ENCODE measurements at places on chromosomes 7 and 10.
A peak's percentile ranks its signal among the peaks of the same experiment; 100 is the strongest.

GRCh38 chr7:103862302-103863035 is 127.0 kb downstream of the RELN start:
- peaks cover 1% of the 10 kb centered on the region for H3K4me1 ChIP-seq
- H3K27ac ChIP-seq: no peak overlapping the region
- H3K4me3 ChIP-seq: no peak overlapping the region
- no peaks in the 10 kb centered on the region for H3K27me3 ChIP-seq
- H3K36me3 ChIP-seq: no peaks in the 10 kb centered on the region

GRCh38 chr7:31466036-31466435 is 47.9 kb upstream of the ITPRID1 start:
- no peak for DNase-seq
- peaks cover 8% of the 10 kb centered on the region for H3K27me3 ChIP-seq
- H3K4me1 ChIP-seq: no peaks in the 10 kb centered on the region

DNA sequence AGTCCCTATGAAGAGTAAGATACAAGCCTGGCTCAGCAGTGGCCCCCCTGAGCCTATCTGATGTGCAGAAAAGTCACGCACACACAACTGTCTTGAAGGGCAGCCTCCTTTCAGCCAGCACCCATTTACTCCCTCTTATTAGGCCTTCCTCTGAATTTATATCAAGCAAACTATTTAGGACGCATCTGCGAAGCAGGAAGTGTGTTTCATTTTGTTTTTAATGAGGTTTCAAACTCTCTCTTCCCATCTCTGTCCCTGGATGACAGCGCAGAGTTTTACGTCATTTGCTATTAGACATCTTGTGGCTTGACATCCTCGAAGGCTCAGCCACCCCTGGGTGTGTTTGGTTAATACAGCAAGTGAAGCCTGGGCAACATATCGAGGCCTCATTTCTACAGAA is 79.5 kb downstream of the CUX1 start:
- no peaks in the 10 kb centered on the region for H3K27me3 ChIP-seq
- H3K4me3 ChIP-seq: no peak overlapping the region
- no peak for DNase-seq
- peaks cover 6% of the 10 kb centered on the region for H3K36me3 ChIP-seq

DNA sequence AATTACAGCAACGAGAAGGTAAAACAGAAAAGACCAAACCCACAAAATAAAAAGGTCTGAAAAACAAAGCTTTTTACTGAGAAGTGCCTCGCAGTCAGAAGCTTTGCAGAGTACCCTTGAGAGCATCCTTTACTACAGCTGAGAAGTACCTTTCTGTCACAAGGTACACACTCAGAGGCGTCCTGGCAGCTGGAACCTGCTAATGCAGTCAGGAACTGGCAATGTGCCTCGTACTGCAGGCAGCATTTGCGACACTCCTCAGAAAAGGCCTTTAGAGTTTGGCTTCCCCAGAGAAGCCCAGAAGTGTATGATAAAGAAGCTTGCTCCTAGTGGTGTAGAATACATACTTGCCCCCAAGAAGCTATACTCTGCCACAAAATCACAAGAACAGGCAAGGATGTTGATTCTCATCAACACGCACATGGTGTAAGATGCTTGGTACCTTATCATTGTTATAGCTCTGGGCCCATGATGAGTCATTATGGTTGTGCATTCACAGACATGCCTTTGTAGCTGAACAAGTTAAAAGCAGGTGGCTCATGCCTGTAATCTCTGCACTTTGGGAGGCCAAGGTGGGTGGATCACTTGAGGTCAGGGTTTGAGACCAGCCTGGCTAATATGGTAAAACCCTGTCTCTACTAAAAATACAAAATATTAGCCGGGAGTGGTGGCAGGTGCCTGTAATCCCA is 2.0 kb upstream of the GTPBP4 start:
- H3K4me3 ChIP-seq: no peak overlapping the region
- peak overlapping the region; percentile 89 for H3K27ac ChIP-seq
- no peaks in the 10 kb centered on the region for H3K27me3 ChIP-seq
- H3K36me3 ChIP-seq: peaks cover 5% of the 10 kb centered on the region
- DNase-seq: peak; percentile 49

- no peak overlapping the region for H3K4me3 ChIP-seq
- peaks cover 41% of the 10 kb centered on the region for H3K4me1 ChIP-seq
- H3K36me3 ChIP-seq: no peaks in the 10 kb centered on the region
- no peaks in the 10 kb centered on the region for H3K27me3 ChIP-seq
- DNase-seq: no peak
These were observed 22.6 kb upstream of the INPP5A start for GRCh38 chr10:132514821-132515520.

GRCh38 chr7:151644554-151644953 is 124.9 kb upstream of the RHEB start:
- peaks cover 6% of the 10 kb centered on the region for H3K4me1 ChIP-seq
- H3K4me3 ChIP-seq: no peak overlapping the region
- H3K27me3 ChIP-seq: no peaks in the 10 kb centered on the region
- H3K27ac ChIP-seq: no peak overlapping the region
- DNase-seq: no peak

DNA sequence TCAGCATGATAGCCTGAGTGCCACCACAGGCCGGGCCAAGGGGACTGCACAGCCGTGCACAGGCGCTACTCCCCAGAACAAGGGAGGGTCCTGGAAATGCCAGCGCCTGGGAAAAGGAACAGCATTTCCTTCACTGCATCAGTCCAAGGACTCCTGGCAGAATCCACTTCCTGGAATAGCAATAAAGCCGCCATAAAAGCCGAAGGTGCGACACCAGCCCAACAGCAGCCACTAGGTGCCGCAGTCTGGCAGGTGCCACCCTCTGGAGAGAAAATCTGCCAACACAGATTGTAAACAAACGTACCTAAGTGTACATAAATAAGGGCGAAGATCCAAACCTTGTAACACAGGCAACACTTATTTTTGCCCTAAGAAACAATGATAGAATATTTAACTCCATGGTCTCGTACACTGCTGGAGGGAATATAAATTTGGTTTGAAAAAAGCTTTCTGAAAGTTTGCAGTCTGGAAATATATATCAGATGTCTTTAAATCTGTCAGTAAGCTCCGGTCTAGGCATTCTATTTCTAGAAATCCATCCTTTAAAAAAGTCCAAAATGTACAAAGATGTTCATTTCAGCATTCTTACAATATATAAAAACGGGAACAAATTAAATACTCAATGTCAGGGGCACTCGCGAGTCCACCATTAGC is 22.2 kb downstream of the VOPP1 start:
- H3K4me3 ChIP-seq: no peak overlapping the region
- peaks cover 11% of the 10 kb centered on the region for H3K36me3 ChIP-seq
- peaks cover 48% of the 10 kb centered on the region for H3K4me1 ChIP-seq
- no peak for DNase-seq

GRCh38 chr7:77699056-77699455 is 2.8 kb downstream of the RSBN1L start:
- no peak overlapping the region for H3K27ac ChIP-seq
- H3K4me3 ChIP-seq: peak overlapping the region; percentile 92
- DNase-seq: no peak
- peaks cover 9% of the 10 kb centered on the region for H3K4me1 ChIP-seq

DNA sequence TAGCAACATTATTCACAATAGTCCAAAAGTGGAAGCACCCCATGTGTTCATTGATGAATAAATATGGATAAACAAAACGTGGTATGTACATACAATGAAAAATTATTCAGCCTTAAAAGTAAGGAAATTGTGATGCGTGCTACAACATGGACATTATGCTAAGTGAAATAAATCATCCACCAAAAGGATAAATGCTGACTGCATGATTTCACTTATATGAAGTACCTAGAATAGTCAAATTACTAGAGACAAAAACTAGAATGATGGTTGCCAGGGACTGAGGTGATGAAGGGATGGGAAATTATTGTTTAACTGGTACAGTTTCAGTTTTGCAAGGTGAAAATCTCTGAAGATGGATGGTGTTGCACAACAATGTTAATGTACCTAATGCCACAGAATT is 56.6 kb downstream of the THSD7A start:
- no peaks in the 10 kb centered on the region for H3K36me3 ChIP-seq
- H3K27me3 ChIP-seq: no peaks in the 10 kb centered on the region
- no peak for DNase-seq

DNA sequence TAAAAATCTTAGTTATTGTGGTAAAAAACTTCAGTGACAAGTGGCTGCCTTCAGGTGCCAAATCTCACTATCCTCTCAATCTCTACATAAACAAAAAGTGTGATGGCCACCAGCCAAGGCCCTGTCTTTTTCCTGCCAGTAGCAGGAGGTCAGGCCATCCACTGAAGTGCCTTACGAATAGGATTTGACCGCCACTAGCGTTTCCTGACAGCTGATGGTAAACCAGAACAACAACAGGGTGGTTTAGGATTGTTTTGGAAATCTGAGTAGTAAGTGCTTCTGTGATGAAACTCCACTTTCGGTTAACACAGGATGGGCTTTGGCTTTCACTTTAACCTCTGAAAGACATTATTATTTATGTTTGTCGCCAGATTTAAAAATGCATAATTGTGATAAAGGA is 55.7 kb upstream of the OGDHL start:
- peaks cover 5% of the 10 kb centered on the region for H3K36me3 ChIP-seq

DNA sequence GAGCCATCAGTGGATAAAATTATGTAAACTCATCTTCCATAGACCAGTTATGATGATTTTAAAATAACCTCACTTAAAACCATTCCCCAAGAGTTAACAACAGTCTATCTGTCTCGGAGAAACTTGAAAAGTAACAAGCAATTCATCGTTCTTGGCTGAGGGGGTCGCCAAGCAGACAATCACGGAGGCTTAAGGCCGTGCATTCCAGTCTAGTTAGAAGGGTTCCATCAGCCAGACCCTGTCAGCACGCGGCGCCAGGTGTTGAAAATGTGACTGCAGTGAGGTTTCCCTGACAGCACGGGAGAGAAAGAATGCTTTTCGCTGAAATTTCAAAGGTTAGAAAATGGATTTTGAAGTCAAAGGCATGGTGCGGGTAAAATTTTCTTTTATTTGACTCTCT is 1025.0 kb upstream of the CELF2 start:
- DNase-seq: no peak
- no peaks in the 10 kb centered on the region for H3K27me3 ChIP-seq
- no peak overlapping the region for H3K4me3 ChIP-seq
- no peaks in the 10 kb centered on the region for H3K4me1 ChIP-seq
- H3K27ac ChIP-seq: no peak overlapping the region
- H3K36me3 ChIP-seq: no peaks in the 10 kb centered on the region

DNA sequence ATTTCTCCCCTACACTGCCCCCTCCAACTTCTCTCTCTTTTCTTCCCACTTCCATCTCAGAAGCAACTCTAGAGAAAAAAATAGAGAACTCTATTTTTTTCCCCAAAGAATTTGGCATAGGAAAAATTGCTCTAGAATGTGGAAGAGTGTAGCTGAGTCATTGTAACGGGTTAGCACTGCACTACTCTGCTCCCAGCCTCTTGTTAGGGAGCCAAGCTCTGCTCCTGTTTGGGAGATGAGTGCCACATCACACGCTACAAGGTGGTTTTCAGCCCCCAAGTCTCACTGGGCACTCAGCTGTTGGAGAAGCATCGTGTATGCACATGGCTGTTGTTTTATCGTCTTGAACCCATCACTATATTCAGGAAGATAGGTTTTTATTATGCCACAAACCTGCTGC is 136.4 kb downstream of the BMPER start:
- H3K4me1 ChIP-seq: no peaks in the 10 kb centered on the region
- H3K4me3 ChIP-seq: no peak overlapping the region
- no peaks in the 10 kb centered on the region for H3K36me3 ChIP-seq
- DNase-seq: no peak
- H3K27ac ChIP-seq: no peak overlapping the region
- H3K27me3 ChIP-seq: no peaks in the 10 kb centered on the region

GRCh38 chr7:15485998-15486397 is 75.8 kb downstream of the AGMO start:
- no peaks in the 10 kb centered on the region for H3K4me1 ChIP-seq
- no peaks in the 10 kb centered on the region for H3K27me3 ChIP-seq
- no peak overlapping the region for H3K27ac ChIP-seq
- H3K4me3 ChIP-seq: no peak overlapping the region

- H3K27me3 ChIP-seq: no peaks in the 10 kb centered on the region
- H3K4me3 ChIP-seq: no peak overlapping the region
- no peak for DNase-seq
- no peak overlapping the region for H3K27ac ChIP-seq
These were observed 220.7 kb downstream of the ADARB2 start for GRCh38 chr10:1516492-1517165.

DNA sequence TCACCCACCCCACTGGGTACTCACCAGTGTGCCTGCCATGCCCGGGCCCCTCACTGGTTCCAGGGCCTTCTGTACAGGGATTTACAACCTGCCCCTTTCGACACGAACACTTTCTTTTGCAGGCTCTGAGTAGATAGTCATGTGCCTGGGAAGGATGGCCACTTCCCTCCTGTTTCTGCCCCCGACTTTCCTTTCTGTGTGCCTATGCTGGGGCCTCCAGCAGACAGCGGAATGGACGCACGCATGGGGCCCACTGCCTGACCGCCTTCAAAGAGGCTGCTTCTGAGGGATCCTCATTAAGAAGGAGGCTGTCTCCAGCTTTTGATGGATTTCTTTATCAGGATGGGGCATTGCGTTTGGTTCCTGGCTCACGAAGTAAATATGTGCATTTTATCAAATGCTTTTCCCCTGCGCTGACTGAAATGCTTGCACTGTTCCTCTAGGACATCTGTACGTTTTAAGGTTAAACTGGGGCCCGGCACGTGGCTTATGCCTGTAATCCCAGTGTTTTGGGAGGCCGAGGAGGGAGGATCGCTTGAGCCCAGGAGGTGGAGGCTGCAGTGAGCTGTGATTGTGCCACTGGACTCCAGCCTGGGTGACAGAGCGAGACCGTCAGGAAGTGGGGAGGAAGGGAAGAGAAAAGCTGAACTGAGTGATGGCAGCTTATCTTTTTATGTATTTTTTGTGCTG is 29.4 kb upstream of the NKX6-2 start:
- no peak for DNase-seq
- no peaks in the 10 kb centered on the region for H3K36me3 ChIP-seq
- H3K4me3 ChIP-seq: no peak overlapping the region

DNA sequence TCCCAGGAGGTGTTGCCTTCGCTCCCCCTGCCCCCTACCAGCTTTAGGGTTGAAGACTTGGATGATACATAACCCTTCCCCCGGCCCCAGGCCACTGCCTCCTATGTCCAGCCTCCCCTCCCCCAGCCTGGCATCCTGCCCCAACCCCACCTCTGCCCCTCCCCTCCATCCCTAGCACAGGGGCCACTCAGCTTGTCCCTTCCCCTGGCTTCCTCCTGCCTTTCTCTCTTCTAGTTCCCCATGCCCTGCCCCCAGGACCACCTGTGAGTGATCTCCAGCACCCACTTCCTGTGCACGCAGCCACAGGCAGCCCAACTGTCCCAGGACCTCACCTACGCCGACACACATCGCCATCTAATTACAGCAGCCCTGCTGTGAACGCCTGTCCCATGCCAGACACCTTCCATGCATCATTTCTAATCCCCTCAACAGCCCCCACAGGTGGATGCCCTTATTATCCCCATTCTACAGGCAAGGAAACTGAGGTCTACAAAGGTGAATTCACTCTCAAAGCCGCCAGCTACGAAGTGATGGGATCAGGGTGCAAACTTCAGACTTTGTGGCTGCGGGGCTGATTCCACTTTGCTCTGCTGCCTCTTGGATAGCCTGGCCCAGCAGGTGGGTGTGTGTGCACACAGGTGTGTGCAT is 82.4 kb upstream of the CHST15 start:
- H3K36me3 ChIP-seq: no peaks in the 10 kb centered on the region
- peak overlapping the region; percentile 84 for H3K27ac ChIP-seq
- H3K27me3 ChIP-seq: peaks cover 36% of the 10 kb centered on the region
- DNase-seq: no peak
